Activated T-cell treated with anti-CD3 and anti-CD28 coated beads, Interleukin-2, amount 50 U/mL, for 72 hours (primary cell): ENCODE measurements at places on chromosomes 2 and 18. TPM values are rescaled to one million over a fixed set of nuclear protein-coding genes. Genes with fewer than 3 reads are reported as not detected.

NEU4 gene
- 1.4 TPM for total RNA-seq

AMMECR1L gene
- 25.3 TPM for total RNA-seq

TTLL4 gene
- total RNA-seq = 30.9 TPM

KCNE4 gene
- total RNA-seq = not detected

DTNA gene
- total RNA-seq = 0.84 TPM

WDR43 gene
- 110 TPM for total RNA-seq

SMARCAL1 gene
- total RNA-seq = 32.5 TPM

IL36A gene
- not detected for total RNA-seq

GPR39 gene
- not detected for total RNA-seq

GRCh38 chr18:56402872-56403516 is 235.4 kb downstream of the TXNL1 start:
- H3K36me3 ChIP-seq = no peaks in the 10 kb centered on the region
- no peaks in the 10 kb centered on the region for H3K27me3 ChIP-seq
- H3K27ac ChIP-seq = no peak overlapping the region

DNA sequence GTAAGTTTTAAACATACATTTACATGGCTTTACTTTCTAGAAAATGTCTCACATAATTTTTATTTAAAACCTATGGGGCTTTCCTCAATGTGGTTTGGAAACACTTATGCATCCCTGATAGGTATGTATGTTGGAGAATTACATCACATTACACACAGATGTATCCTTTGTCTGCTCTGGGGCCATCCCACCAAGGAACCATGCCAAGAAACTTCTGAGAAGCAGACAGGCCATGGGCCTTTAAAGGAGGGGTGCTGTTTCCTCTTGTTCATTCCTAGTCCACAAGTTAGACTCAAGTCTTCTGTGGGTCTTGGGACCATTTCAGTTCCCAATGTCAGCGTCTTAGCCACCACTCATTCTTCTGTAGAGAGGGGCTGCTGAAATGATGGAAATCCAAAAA is 162.0 kb upstream of the SETBP1 start:
- no peaks in the 10 kb centered on the region for H3K27me3 ChIP-seq
- H3K36me3 ChIP-seq = no peaks in the 10 kb centered on the region
- no peak overlapping the region for H3K4me3 ChIP-seq
- no peak for DNase-seq

DNA sequence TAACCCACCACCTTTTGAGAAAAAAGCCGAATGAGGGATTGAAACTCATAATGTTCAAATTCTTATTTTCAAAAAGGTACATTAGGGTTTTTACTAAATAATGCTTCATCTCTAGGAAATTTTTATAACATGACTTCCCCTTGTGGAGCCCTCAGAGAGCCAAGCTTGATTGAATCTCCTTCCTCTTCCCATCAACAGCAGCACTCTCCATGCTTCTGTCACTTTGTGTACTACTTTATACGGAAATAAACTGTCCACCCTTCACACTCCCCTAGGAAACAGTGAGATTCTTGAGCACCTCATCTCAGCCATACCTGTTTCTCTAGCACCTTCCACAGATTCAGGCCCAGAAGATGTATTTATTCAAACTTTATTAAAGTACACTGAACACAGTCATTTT is 51.8 kb downstream of the TFPI start:
- no peak overlapping the region for H3K4me3 ChIP-seq
- H3K27ac ChIP-seq = no peak overlapping the region
- DNase-seq = no peak

DNA sequence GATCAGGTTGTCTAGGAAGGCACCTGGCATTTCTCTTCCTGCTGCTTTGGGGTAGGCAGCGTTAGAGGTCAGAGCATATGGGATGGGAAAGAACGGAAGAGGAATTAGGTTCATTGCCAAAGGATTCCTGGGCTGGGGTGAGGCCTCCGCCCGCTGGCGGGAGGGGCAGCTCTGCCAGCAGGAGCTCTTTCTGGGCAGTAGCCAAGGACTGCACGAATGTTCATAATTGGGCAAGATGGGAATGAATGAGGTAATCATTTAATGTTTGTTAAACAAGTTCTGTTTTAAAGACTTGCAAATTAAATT is 253.9 kb downstream of the AGAP1 start:
- H3K36me3 ChIP-seq = no peaks in the 10 kb centered on the region
- H3K4me3 ChIP-seq = no peak overlapping the region
- no peak for DNase-seq
- peaks cover 19% of the 10 kb centered on the region for H3K27me3 ChIP-seq

- peak overlapping the region; percentile 53 for H3K4me3 ChIP-seq
- no peaks in the 10 kb centered on the region for H3K27me3 ChIP-seq
- H3K27ac ChIP-seq = peak overlapping the region; percentile 92
- H3K4me1 ChIP-seq = peaks cover 100% of the 10 kb centered on the region
- H3K36me3 ChIP-seq = peaks cover 8% of the 10 kb centered on the region
These were observed 26.4 kb upstream of the CYTIP start for GRCh38 chr2:157470321-157470720.

DNA sequence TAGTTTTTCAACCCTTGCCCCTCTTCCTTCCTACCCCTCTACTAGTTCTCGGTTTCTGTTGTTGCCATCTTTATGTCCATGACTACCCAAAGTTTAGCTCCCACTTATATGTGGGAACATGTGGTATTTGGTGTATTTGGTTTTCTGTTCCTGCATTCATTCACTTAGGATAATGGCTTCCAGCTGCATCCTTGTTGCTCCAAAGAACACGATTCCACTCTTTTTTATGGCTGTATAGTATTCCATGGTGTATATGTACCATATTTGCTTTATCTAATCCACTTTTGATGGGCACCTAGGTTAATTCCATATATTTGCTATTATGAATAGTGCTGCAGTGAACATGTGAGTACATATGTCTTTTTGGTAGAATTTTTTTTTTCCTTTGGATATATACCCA is 20.6 kb upstream of the DSC1 start:
- H3K4me3 ChIP-seq = no peak overlapping the region
- no peaks in the 10 kb centered on the region for H3K4me1 ChIP-seq
- H3K36me3 ChIP-seq = no peaks in the 10 kb centered on the region
- no peak overlapping the region for H3K27ac ChIP-seq
- DNase-seq = no peak

- DNase-seq = no peak
- H3K4me3 ChIP-seq = peak within 1 kb of the TSS; percentile 17
- H3K27me3 ChIP-seq = peaks cover 33% of the 10 kb centered on the region
- peaks cover 4% of the 10 kb centered on the region for H3K4me1 ChIP-seq
- no peak within 1 kb of the TSS for H3K27ac ChIP-seq
- peaks cover 5% of the 10 kb centered on the region for H3K36me3 ChIP-seq
These were observed at the start of gene FIGN for GRCh38 chr2:163735685-163736432. FIGN (minus strand) TSS chr2:163736008; CDS start chr2:163734927, 1,081 bp downstream.

GRCh38 chr18:55289775-55290174 is 298.2 kb downstream of the TCF4 start:
- no peak overlapping the region for H3K4me3 ChIP-seq
- H3K36me3 ChIP-seq = no peaks in the 10 kb centered on the region
- H3K27ac ChIP-seq = no peak overlapping the region
- no peaks in the 10 kb centered on the region for H3K4me1 ChIP-seq
- no peaks in the 10 kb centered on the region for H3K27me3 ChIP-seq

DNA sequence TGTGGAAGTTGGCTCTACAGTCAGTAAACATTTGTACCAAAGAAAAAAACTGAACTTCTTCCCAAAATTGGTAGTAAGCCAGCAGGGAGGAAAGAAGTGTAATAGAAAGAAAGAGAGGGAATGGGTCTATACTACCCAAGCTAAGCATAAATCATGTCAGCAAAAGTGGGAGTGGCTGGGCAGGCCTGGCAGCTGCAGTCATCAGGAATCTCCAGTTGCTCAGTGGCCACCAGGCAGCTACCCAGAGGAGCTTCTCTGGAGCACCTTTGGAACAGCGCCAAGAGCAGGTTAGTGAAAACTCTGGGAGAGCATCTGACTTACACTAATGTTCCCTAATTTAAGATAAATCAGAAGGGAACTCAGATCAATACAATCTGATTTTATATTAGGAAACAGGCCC is 14.3 kb downstream of the FRZB start:
- peaks cover 30% of the 10 kb centered on the region for H3K27me3 ChIP-seq
- H3K27ac ChIP-seq = no peak overlapping the region

DNA sequence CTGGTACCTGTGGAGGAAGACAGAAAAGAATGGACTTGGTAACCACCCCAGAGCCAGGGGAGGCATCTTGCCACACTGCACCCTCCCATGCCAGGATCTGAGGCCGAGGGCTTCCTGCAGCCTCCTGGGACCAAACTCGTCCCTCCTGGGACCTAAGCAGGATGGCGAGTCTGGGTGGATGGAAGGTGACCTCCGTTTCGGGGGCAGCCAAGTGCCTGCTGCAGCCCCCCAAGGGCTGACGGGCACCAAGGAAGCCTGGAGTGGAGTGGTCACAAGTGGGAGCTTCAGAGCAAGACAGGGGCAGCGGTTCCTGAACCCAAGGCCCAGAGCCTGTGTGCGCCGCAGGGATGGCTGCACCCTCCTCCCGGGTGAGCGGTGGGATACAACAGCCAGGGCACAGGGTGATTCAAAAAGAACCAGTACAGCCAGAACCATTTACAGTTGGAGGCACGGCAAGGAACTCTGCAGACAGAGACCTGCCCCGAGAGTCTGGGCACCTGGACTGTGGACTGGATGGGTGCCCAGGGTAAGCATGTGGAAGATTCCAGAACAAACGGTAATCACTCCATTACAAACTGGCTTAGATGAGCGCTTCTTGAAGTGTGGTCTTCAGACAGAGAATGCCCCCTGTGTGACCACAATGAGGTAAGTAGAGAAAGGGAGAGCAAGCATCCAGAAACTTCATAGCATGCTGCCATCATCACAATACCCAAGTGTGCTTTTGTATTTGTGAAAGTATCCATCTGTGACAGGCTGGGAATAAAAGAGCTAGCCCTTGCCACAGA is 12.1 kb downstream of the HS1BP3 start:
- H3K4me1 ChIP-seq = peaks cover 4% of the 10 kb centered on the region
- H3K27me3 ChIP-seq = no peaks in the 10 kb centered on the region
- DNase-seq = no peak
- no peak overlapping the region for H3K4me3 ChIP-seq
- no peak overlapping the region for H3K27ac ChIP-seq
